ENCODE measurements at places on chromosomes 7 and 10.

DNA sequence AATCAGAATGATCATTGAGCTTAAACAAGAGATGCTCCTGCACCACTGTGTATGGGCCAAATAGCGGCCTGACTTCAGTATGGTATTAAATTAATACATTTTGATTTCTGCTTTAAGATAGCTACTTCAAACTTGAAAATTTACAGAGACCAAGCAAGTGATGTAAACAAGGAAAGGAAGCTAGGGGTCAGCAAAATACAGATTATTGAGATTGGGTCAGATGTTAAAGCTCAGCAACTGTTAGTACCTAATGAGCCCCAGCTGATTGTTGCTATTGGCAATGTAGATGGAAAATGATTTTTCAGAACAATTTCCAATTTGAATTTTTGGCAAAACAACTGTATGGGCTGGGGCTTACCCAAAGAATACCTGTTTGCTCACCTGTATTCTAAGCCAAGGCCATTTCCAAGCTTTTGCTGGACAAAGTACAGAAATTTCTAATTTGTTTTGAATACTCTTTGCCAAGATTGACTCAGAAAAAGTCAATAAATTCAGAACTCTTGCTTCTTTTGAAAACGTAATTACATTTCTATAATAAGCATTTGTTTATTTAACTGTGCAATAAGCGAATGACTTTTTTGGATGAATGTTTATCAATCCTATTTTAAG is 23.0 kb upstream of the DLD start:
- DNase-seq: no peak

GRCh38 chr10:67259319-67259929 is 333.6 kb downstream of the LRRTM3 start:
- DNase-seq: no peak

GRCh38 chr7:47291461-47292081 is 290.3 kb downstream of the TNS3 start:
- DNase-seq: no peak

GRCh38 chr7:91771921-91772815 is 108.3 kb downstream of the MTERF1 start:
- no peak for DNase-seq

DNA sequence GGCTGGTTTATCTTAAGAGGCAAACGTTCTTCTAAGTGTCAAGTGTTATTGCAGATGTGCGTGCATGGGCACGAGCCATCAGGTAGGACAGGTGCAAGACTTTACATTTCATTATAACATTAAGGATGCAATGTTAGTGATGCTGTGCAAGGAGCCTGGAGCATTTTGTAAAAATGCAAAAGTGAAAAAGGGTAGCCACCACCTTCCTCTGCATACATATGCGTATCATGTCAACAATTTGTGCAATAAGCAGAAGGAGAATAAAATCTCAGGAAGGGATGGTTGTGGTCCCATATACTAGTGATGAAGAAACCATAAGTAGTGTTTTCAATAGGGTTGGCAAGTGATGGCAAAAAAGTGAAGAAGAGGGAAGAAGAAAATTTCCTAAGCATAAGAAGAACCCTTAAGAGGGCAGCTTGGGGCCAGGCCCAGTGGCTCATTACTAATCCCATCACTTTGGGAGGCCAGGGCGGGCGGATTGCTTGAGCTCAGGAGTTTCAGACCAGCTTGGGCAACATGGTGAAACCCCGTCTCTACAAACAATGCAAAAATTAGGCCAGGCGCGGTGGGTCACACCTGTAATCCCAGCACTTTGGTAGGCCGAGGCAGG is 7.5 kb downstream of the PIK3AP1 start:
- no peak for DNase-seq

- no peak for DNase-seq
Observed at GRCh38 chr10:132444877-132445351, 47.9 kb downstream of the PWWP2B start.
